Naive thymus-derived CD4-positive, alpha-beta T cell (primary cell): ENCODE measurements at places on chromosomes 5 and 9.

GRCh38 chr5:112004867-112005622, 248.1 kb upstream of the NREP start:
- DNase-seq: no peak

- DNase-seq: no peak
Observed at GRCh38 chr5:33817301-33817700, 74.5 kb downstream of the ADAMTS12 start.

- DNase-seq: no peak
Observed at GRCh38 chr9:136589766-136590763, 44.2 kb upstream of the NOTCH1 start.

DNA sequence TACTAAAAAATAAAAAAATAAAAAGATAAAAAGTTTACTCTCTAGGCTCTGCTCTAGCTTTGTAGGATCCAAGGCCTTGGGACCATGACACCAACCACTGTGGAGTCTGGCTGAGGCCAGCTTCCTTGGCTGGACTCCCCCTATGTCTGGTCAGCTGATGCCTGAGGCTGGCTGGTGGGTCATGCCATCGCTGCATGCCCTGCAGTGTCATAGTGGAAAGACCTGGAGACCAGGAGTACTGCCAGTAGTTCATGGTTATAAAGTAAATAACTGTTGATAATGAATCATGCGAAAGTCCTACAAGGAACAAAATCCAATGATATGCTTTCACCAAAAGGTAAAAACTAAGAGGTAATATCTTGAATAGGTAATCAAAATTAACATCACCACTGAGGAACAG, 43.2 kb downstream of the GARNL3 start:
- no peak for DNase-seq

GRCh38 chr9:122444041-122444733, 33.5 kb downstream of the OR1J1 start:
- no peak for DNase-seq

GRCh38 chr5:23655674-23656073, 148.3 kb downstream of the PRDM9 start:
- no peak for DNase-seq

- DNase-seq: no peak
Observed at GRCh38 chr5:160293901-160294561, 18.3 kb downstream of the CCNJL start.

GRCh38 chr5:136350343-136350742, 15.0 kb downstream of the TRPC7 start:
- no peak for DNase-seq

DNA sequence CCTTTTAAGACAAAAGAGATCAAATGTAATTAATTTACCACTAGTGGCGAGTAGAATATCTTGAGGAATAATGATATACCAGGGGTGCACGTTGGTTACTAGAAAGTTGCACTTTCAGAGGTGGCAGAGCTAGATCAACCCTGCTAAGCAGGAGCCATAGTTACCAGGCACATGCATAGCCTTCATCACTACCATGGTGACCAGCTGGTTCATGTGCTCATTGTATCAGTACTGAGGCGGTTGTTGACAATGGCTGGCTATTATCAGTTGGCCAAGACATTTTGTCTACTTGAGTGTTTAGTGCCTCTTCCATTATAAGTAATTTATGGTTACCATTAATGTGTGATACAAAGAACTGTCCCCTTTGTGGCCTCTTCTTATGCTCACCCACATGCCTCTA, 201.2 kb downstream of the FGF10 start:
- DNase-seq: no peak

DNA sequence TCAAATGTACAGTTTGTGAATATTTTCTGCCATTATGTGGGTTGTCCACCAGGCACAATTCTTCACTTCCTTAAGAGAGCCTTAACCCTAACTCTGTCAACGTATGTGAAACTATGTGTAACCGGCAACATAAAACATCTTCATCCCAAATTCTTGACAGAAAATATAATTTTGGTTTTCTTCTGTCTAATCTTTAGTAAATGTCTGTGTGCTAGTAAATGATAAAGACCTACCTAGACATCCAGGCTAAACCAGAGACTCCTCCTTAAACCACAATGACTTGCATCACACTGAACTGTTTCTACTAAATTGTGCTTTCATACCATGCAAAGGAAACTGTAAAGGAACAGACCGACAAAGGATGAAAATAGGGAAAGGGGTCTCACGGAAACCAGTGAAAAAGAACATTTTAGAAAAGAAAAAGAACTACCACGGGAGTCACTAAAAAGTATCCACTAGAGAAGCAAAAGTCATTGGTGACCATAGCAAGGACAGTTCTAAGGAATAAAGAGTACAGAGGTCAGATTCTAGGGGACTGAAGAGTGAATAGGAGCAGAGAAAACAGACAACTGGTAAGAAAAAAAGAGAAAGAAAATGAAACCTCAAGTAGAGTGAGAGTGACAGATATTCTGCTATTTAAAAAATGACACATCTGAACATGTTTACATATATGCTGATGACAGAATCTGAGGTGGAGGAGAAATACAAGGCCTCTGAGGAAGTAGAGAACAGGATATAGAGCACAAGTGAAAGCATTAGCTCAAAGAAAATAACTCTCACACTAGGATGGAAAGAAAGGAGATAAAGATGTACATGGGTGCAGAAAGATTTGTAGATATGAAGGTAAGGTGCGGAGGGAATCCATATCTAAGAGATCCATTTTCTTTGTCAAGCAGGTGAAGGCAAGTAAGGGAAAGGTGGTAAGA, 49.4 kb downstream of the FNIP1 start:
- peak; percentile 21 for DNase-seq

GRCh38 chr9:107299437-107299836, 16.4 kb downstream of the RAD23B start:
- peak; percentile 21 for DNase-seq

GRCh38 chr5:125106881-125107280, 360.4 kb upstream of the ZNF608 start:
- no peak for DNase-seq

- no peak for DNase-seq
Observed at GRCh38 chr5:81925981-81926380, 45.8 kb upstream of the ATG10 start.

DNA sequence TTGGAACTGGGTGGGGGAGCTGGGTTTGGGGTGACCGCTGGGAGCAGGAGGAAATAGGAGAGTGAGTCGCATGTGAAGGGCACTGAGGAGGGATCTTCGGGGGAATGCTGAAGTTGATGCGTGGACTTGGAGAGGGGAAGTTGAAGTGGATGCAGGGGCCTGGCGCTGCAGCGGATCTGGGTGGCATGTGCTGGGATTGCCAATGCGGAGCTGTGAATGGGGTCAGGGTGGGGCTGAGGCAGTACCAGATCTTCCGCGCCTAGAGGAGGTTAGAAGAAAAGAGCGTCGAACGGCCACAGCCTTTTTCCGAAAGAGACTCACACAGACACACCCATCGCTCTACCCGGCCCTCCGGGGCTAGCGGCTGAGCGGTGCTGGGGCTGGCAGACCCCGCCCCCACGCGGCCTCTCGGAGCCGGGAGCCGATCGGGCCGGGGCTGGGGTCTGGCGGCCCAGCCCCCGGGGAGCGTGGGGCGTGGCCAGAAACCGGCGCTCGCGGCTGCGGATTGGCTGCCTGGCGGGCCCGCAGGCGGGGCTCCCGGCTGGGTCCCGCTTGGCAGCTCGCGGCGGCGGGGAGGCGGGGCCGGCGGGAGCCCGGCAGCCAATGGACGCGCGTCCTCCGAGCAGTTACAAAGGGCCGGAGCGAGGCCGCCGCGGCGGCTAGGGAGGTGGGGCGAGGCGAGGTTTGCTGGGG, at the start of gene TGFBR1:
TGFBR1 (plus strand) TSS at position 655 of the 693 bp plus-strand sequence. CDS start 93 bp downstream, outside the sequence.
- DNase-seq: peak; percentile 94

GRCh38 chr5:33685873-33686755, 205.7 kb downstream of the ADAMTS12 start:
- DNase-seq: no peak

DNA sequence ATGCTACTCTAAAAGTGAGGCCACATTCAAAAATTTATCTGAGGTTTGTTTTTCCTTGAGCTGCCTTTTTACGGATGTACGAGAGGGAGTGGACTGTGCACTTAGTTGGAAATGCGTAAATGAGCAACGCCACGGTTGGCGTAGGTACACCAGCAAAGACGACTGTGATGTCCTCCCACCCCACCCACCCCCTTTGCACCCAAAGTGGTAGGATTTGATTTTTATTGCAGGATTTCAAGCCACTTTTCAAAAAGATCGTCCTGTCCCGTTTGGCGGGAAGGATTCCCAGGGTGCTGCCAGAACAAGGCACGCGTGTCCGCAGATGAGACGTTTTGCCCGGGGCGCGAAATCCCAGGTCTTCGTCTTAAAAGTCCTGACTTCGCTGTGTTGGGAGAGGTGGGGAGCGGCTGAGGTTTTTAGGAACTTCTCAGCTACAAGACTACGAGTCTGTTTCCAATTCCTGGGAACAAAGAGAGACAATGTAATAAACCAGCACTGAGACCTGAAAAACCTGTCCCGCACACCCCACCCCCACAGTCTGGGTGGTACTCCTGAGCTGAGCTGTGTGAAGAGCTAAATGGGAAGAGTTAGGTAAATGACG, 1.0 kb upstream of the TLE1 start:
- no peak for DNase-seq

DNA sequence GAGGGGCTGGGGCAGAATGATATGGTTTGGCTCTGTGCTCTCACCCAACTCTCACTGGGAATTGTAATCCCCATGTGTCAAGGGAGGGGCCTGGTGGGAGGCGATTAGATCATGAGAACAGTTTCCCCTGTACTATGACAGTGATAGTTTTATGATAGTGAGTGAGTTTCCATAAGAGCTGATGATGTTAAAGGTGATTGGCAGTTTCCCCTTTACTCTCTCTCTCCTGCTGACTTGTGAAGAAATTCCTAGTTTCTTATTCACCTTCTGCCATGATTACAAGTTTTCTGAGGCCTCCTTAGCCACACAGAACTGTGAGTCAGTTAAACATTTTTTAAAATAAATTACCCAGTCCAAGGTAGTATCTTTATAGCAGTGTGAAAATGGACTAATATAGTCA, 120.4 kb upstream of the CDH9 start:
- no peak for DNase-seq

DNA sequence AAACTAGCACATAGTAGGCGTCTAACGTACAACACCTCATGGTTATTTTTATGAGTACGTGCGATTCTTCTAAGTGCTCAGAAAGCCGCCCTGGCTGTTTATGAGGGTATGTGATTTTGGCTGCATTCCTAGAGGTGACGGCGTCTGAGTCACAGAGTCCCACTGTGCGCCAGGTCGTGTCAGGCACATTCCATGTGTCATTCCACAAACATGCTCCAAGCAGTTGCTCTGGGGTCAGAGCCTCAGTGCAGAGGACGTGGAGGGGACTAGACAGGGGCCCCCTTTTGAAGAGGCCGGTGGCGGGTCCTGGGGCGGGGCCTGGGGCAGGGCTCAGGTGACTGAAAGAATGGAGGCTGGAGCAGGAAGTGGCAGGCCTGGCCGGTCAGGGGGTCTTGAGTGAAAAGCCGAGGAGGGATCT, 51.9 kb downstream of the NEK6 start:
- no peak for DNase-seq

- DNase-seq: no peak
Observed at GRCh38 chr5:134594797-134595457, 37.7 kb downstream of the SAR1B start.

DNA sequence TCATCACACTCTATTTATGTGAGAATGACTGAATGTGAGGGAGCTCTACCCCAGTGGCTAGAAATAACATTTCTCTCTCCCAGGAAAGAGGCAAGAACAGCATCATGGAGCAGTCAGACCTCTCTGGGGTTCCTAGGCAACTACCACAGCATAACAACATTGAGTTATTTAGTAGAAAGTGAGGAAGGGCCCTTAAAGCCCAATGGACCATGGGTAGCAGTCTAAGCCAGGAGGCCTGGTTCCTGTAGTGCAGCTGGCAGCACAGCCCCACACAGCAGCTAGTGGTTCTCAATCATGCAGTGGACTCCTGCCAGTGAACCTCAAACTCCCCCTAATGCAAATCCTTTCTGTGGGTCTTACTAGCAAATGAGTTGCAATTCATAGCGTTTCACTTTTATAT, 55.3 kb downstream of the SPEF2 start:
- no peak for DNase-seq
